ENCODE measurements at places on chromosomes 3 and 15.

GRCh38 chr3:128584412-128585020 lies 66.1 kb downstream of the RPN1 start:
- peak; percentile 72 for DNase-seq

DNA sequence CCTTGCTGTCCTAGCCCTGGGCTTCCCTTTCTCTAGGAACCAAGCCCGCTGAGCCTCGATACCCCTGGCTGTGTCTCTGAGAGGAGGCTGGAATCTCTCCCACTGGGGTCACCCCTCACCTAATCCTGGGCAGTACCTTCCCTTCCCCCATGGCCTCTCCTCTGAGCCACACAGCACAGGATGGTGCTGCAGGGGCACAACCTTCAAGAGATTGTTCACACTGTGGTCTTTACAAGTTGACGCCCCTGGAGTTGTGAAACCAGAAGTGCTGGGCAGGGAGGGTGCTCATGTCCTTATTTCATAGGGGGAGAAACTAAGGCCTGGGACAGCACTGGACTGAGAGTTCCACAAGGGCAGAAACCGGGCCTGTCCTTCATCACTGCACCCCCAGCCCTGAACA lies 70.9 kb upstream of the TMEM115 start:
- no peak for DNase-seq

DNA sequence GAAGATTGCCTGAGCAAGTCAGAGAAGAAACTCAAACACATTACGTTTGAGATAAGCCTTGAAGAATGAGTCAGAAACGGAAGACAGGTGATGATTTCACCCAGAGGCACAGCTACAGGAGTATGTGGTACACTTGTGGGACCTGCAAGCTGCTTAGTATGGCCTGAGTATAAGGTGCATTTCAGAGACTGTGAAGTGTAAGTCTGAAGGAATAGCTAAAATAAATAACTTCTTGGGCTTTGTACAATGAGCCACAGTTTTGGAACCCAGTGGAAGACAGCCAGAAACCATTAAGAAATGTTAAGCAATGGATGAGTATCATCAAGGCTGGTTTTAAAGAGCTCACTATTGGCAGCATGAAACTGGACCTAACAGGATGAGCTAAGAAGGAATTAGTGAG lies 826.2 kb downstream of the ROBO1 start:
- DNase-seq = no peak

DNA sequence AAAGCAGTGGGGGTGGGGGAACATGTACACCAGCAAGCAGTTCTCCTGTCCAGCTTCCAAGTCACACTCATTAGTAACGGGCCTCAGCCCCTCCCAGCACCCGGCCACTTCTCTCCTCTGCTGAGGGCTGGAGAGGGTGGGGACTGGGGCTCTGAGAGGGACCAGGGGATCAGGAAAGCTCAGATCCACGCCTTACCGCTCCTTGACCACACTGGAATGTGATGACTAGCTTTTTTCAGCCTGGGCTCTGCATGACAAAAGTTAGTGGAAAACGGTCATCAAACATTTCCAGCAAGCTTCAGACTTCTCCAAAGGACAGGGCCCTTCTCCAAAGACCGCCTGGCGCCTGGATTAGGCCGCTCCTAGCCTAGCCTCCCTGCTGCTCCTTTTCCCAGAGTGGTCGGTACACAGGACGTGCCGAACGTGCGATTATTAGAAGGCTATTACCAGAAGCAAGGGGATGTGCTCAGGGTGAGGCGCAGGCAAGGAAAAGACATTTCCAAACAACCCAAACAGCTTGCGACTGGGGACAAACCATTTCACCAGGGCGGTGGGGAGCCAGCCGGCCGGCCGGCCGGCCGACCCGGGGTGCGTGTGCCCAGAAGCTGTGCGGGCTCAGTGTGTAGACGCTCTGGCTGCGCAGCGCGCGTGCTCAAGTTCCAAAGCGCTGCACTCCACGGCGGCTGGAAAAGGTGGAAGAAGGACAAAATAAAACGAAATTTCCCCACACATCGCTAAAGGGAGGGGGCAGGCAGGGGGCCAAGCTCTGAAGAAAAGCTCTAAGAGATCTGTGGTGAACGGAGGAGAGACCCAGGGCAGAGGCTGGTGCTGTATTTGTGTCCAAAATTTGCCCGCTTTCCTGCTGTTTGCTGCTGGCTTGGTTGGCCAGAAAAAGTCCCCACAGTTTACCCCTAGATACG lies 51.0 kb upstream of the SSR3 start:
- DNase-seq = no peak

GRCh38 chr3:139764936-139765335 lies 87.2 kb upstream of the NMNAT3 start:
- DNase-seq = no peak

DNA sequence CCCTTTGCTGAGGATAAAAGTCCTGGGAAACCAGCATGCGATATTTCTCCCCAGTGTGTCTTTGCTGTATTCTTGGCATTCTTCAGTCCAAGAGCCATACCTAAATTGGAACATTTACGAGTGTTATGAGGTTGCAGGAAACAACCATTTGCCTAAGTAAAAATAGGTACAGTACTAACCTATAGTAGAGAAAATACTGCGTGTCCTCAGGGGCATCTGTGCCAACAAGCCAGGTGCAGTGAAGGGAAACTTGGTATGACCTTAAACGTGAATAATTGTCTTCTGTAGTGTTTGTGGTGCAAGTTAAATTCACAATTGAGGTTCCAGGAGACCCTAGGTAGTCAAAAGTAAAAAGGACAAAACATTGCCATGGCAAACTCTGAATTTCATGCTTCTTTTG lies 12.2 kb downstream of the IL5RA start:
- no peak for DNase-seq

- no peak for DNase-seq
Measured at GRCh38 chr15:89912145-89912673, 543 bp downstream of the ARPIN start.

DNA sequence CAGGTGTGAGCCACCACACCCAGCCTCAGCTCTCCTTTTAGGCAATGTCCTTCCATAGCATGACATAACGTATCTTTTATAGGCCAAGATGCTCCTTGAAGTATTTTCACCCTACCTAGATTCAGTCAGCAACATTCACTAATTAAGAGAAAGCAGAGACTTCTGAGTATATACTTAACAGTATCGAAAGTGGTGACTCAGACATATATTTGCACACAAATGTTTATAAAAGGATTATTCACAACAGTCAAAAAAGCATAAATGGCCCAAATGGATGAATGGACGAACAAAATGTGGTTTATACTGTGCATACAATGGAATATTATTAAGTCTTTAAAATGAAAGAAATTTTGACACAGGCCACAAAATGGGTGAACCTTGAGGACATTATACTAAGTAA lies 108.6 kb downstream of the ZNF385D start:
- DNase-seq = no peak

GRCh38 chr3:150450916-150451315 lies 42.8 kb downstream of the TSC22D2 start:
- DNase-seq = no peak

DNA sequence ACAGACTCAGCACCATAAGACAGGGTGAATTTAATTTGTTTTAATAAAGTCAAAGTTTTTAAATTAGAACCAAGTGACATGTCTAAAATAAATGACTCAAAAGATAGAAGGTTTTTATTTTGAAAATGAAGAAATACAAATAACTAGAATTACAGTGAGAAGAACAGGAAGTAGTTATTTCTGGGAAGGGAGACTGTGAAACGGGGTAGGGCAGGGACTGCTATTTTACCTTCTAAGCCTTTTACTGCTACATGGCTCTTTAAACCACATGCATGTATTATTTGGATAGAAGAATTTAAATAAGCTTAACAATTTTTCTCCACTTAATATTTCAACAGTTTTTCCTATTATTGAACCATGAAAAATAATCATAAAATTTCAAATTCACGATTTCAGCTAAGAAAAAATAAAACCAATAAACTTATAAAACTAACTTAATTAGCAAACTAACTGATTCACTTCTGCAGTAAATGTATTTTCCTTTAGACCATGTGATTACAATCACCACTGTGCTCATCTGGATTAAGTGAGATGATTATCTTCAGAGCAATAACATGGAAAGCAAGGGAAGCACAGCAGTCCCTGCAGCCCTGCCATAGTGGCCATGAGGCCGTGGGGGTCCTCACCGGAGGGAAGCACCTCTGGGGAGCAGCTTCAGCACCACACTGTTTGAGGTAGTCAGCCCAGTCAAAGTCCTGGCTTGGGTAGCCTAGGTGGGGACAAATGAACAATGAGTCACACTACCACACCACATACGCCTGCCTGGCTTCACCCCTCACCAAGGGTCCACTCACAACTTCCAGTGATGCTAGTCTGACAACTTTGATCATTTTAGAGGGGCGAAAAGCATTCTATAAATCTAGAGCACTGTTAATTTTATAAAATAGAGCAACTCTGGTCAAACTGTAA lies 28.3 kb upstream of the STIMATE start:
- no peak for DNase-seq

All from activated CD4-positive, alpha-beta T cell treated with anti-CD3 and anti-CD28 coated beads, Interleukin-2, amount 50 U/mL, for 48 hours (primary cell).